LNCaP clone FGC (cell line): ENCODE measurements at places on chromosomes 3 and 15.
A peak's percentile ranks its signal among the peaks of the same experiment; 100 is the strongest.

- DNase-seq, result no peak
These were observed 3.1 kb downstream of the RBP2 start for GRCh38 chr3:139473155-139473771.

DNA sequence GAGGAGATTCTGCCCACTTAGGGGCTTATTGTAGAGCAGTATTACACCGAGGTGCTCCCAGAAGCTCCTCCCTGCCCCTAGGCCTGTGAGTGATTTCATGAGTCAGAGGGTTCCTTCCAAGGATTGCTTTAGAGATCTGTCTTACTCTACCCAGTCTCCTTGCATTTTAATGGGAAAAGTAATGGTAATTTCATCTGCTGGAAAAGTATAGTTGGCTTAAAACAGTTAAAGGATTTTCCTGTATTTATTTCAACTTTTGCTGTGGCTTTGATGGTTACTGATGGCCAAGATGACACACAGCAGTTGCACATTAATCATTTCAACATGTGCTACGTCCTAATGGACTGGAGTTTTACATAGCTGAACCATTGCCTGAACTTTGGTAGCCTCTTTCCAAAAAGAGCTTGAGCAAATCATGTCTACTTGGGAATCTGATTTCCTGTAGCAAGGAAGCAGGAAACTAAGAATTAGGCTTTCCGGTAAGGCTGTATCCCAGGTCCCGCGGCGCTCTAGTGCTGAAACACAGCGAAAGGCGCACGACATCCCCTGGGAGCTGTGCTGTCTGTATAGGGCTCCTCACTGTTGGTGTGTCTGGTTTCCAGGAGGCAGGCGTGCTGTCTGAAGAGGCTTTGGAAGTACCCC lies 9.2 kb upstream of the PGPEP1L start:
- no peak for DNase-seq

GRCh38 chr15:57861815-57862586 lies 155.5 kb downstream of the POLR2M start:
- peak; percentile 26 for DNase-seq

- DNase-seq, result no peak
These were observed 55.0 kb downstream of the LSAMP start for GRCh38 chr3:116390318-116390717.

DNA sequence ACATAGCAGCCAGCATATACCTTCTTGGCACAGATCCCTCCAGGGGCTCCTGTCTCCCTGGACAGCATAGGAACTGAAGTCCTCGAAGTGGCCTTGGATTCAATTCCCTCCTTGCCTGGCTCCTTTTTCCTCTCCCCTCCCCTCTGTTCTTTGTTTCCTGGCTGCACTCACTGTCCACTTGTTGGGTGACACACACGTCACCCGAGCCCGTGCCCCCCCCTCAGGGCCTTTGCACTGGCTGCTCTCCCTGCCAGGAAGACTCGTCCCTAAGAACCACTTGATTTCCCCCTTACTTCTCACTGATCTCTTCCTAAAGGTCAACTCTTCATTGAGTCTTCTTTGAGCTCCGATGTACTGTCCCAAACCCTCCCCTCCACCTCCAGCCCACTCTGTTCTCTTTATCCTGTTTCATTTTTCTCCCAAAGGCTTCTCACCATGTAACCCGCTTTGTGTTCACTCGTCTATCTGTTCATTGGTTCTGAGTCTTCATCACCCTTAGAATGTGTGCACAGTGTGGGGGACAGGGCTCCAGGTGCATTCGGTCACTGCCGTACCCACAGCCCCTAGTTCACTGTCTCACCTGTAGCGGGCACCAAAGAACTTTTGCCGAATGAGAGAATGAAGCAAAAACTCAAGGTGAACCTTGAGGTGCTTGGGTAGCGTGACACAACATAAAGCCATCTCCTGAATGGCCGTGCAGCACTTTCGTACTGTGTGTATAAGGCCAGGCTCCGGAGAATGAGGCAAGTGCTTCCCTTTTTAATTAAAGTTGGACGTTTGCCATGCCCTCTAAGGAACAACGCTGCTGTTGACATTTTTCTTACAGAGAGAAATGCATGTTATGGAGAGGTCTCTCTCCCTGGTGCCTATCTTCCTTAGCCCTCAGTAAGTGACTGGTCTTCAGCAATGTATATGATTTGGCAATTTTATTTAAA lies 74.0 kb downstream of the CHRNA7 start:
- DNase-seq, result no peak

DNA sequence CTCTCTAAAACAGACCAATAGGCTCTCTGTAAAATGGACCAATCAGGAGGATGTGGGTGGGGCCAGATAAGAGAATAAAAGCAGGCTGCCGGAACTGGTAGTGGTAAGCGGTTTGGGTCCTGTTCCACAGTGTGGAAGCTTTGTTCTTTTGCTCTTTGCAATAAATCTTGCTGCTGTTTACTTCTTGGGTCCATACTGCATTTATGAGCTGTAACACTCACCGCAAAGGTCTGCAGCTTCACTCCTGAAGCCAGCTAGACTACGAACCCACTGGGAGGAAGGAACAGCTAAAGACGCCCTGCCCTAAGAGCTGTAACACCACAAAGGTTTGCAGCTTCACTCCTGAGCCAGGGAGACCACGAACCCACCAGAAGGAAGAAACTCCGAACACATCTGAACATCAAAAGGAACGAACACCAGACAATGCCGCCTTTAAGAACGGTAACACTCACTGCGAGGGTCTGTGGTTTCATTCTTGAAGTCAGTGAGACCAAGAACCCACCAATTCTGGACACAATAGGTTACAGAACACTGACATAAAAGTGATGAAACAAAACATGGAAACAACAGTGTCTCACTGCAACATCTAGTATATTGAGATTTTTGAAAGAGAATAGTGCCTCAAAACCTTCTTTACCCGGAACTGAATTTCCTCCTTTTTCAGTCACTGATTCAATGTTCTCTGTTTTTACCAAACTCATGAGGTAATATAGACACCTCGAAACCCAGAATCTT lies 28.8 kb upstream of the PLSCR2 start:
- no peak for DNase-seq

GRCh38 chr3:45950686-45951600 lies 7.7 kb downstream of the CXCR6 start:
- no peak for DNase-seq

DNA sequence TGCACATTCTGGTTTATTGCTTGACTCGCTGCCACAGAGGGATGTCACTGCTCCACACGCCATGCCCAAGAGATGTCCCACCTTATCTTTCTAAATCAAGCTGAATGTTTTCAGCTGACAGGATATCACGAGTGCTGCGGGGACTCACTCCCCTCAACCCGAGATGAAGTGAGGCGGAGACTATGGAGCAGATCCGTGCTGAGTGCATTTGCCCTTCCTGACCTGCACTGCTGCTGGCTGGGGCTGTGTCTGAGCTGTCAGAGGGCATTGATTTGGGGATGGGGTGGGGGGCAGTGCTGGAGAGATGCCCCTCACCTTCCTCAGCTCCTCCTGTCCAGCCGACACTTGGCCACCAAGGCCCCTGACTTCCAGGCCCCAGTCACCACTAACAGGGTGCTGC lies 40.5 kb upstream of the CSPG4 start:
- DNase-seq, result no peak

- DNase-seq, result peak; percentile 8
These were observed 65.1 kb upstream of the GUCA1C start for GRCh38 chr3:109018828-109019227.

DNA sequence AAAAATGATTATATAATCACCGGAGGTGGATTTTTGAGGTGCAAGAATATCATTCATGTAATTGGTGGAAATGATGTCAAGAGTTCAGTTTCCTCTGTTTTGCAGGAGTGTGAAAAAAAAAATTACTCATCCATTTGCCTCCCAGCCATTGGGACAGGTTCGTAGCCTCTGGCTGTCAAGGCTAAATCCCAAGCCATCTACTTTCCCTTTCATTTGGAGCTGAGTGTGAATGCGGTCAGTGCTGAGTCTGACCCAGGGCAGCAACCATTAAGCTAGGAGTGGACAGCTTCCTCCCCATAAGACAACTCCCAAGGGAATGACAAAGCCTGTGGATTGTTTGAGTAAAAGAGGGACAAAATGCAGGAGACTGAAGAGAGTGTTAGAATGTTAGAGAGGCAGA lies 33.6 kb downstream of the PARP14 start:
- DNase-seq, result no peak

- DNase-seq, result no peak
These were observed 11.4 kb upstream of the IGDCC3 start for GRCh38 chr15:65389226-65389625.

GRCh38 chr15:78750566-78750965 lies 60.7 kb downstream of the ADAMTS7 start:
- no peak for DNase-seq

DNA sequence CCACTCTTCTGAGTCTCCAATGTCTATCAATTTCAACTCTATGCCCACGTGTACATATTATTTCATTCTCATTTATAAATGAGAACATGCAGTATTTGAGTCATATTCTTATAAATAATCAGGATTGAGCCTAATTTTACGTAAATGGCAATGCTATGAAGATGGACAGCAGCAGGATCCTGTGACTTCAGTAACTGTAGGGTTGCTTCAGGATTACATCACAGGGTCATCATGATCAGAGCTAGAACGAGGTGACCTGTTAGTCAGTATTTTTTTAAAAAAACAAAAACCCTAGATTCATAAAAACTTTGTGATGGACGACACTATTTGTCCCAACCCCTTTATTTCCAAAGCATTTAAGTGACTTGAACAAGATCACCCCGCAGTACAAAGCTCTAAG lies 21.8 kb downstream of the SHC4 start:
- DNase-seq, result no peak

- DNase-seq, result no peak
These were observed 404.8 kb downstream of the GRM7 start for GRCh38 chr3:7265736-7266135.

DNA sequence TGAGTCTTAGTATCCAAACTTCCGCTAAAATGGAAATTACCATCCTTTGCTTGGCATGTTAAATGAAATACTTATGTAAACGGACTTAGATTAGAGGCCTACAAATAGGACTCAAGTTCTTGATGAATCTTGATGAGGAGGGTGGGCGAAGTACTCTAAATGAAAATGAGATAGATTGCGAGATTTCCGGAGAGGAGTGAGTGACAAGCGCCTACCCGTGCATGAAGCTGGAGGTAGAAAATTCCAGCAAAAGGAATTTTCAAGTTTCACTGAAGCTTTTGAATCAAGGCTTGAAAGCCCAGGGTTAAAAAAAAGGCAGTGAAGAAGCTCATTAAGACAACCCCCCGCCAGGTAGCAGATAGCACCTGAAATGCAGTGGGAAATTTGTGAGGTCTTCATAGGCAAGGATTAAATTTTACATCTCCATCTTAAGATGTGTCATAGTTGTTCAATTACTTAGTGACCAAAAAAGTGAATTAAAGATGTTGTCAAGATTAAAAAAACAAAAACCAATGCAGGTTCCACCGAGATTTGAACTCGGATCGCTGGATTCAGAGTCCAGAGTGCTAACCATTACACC lies 655 bp upstream of the RAB11A start:
- no peak for DNase-seq

DNA sequence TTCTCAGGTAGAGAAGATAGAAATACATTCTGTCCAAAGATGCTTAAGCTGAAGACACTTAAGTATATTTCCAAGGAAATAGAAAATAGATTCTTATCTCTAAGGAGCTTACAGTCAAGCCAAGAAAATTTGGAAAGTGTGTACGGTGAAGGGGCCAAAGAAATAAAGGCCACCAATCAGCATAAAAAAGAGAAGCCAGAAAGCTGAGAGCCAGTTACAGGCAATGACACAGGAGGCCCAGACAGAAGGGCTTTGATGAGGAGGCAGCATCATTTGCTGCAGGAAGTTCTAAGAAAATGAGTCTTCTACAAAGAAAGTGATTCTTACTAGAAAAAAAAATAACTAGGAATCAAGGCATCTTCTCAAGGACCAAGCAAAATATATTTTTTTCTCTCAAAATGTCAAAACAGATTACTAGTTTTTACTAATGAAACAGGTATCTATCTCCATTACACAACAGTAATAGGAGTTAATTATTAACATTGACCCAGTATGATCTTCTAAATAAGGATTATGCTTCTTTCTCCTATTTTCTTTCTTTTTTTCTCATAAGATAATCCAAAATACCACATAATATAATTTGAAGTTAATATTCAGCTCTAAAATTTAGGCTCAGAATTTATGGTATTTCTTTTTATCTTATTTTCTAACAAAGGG lies 82.1 kb upstream of the PHLDB2 start:
- DNase-seq, result no peak

- DNase-seq, result no peak
These were observed 166.6 kb downstream of the ANO10 start for GRCh38 chr3:43455233-43455632.

DNA sequence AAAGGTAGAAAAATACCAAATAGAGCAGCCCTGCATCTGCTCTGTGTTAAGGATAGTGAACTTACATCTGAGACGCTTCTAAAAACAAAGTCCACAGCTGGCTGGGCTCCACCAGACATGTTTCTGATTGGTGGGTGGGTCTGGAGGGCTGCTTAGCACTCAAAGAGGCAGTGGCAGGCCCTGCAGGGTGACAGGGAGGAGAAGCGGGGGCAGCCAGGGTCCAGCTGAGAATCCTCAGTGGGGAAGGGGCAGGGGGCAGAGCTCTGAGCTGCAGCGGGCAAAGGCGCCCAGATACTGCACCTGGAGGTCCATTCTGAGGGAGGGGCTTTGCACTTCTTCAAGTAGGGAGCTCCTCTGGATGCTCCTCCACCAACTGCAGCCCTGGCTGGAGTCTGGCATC lies 28.1 kb downstream of the PRR23E start:
- DNase-seq, result no peak

GRCh38 chr3:60011218-60011617 lies 961.4 kb upstream of the CFAP20DC start:
- DNase-seq, result no peak

DNA sequence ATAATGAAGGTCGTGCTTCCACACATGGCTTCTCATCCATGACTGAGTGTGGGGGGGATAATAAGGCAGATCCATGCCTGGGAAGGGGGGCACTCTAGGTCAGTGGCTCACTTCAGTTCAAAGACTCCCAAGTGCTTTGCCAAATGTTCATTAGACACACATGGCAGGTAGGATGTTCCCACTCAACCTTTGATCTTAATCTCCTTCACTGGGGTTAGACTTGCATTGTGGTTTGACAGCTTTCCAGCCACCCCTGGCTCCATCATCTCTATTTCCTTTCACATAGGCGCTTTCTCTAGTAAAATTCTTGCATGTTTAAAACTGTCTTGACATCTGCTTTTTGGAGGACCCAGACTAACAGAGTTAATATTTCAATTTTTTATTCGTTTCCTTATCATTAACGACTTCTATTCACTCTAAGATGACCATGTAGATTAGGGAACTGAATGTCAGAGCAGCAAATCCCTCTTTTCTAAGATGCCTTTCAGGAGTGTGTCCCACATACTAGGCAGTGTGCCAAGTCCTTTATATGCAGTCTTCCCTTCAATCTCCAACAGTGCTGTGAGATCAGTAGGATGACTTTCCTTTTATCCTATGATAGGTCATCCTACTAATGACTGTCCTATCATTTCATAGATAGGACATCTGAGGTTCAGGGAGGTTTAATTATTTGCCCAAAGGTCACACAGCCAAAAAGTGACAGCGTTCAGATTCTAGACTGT lies 57.9 kb downstream of the BTD start:
- peak; percentile 33 for DNase-seq

- no peak for DNase-seq
These were observed 87.9 kb upstream of the MEF2A start for GRCh38 chr15:99477791-99478471.
